ENCODE measurements at places on chromosomes 4 and X. TPM values are rescaled to one million over a fixed set of nuclear protein-coding genes. Genes with fewer than 3 reads are reported as not detected.

The FRMD7 gene
- total RNA-seq: not detected

The ZNF827 gene
- 4.5 TPM for total RNA-seq

The TMEM31 gene
- total RNA-seq: not detected

The HMX1 gene
- total RNA-seq: not detected

The KLHL4 gene
- total RNA-seq: 1.6 TPM

The GAB3 gene
- 4.1 TPM for total RNA-seq

The SSX2 gene
- total RNA-seq: not detected

The SLC7A11 gene
- 50.8 TPM for total RNA-seq

The MAGEH1 gene
- 45.7 TPM for total RNA-seq

The DNASE1L1 gene
- 141 TPM for total RNA-seq

The NXF2 gene
- total RNA-seq: not detected

The PDCL2 gene
- total RNA-seq: not detected

The NOX1 gene
- not detected for total RNA-seq

The BCOR gene
- 10.6 TPM for total RNA-seq

The GRPR gene
- total RNA-seq: 0.13 TPM

The RWDD4 gene
- total RNA-seq: 21.9 TPM

The TEX13C gene
- total RNA-seq: not detected

The CLIC2 gene
- 2.4 TPM for total RNA-seq

The CWH43 gene
- total RNA-seq: not detected

The ZDHHC15 gene
- 3.7 TPM for total RNA-seq

The TREX2 gene
- 3.5 TPM for total RNA-seq

The POLN gene
- 2.2 TPM for total RNA-seq

The PRDM5 gene
- total RNA-seq: 13.1 TPM

The XAGE5 gene
- total RNA-seq: not detected
